ENCODE measurements at places on chromosomes 12 and 14.

GRCh38 chr14:29028973-29029582 lies 262.5 kb downstream of the FOXG1 start:
- DNase-seq, result no peak

DNA sequence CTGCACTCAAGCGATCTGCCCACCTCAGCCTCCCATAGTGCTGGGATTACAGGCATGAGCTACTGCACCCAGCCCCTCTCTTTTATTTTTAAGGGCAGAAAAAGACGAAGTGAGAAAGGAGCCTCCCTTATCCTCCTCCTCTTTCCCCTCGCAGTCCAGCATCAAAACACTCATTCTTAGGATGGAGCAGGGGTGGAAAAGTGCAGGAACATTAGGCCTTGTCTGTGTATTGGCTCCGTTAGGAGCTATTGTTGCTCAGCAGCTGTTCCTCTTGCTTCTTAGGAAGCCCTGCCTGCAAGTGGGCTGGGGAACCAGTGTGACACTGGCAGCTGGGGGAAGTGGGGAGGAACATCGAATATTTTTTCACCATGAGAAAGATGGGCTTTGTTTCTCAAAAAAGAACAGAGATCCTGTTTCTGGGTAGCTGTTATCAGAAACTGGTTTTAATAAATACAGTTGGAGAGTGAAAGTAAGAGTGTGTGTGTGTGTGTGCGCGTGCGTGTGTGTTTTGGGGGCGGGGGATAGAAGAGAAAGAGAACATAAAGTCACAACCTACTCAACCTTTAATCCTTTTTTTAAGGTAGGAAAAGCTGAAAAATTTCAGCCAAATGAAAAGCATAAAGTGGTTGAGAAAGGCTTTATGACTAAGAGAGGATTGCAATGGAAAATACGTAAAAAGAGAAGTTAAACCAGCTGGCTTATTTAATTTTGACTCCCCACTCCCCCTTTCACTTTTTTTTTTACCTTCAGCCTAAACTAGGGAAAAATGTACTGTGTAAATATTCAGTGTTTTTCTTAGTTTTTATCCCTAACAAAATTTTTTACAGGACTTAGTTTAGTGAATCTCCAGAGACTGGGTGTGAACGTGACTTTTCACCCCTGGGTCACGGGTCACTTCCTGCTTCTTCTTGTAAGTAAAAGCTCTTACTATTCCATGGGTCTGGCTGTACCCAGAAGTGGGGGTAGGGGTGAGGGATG lies 197.2 kb upstream of the PLEKHG7 start:
- DNase-seq, result peak; percentile 32

DNA sequence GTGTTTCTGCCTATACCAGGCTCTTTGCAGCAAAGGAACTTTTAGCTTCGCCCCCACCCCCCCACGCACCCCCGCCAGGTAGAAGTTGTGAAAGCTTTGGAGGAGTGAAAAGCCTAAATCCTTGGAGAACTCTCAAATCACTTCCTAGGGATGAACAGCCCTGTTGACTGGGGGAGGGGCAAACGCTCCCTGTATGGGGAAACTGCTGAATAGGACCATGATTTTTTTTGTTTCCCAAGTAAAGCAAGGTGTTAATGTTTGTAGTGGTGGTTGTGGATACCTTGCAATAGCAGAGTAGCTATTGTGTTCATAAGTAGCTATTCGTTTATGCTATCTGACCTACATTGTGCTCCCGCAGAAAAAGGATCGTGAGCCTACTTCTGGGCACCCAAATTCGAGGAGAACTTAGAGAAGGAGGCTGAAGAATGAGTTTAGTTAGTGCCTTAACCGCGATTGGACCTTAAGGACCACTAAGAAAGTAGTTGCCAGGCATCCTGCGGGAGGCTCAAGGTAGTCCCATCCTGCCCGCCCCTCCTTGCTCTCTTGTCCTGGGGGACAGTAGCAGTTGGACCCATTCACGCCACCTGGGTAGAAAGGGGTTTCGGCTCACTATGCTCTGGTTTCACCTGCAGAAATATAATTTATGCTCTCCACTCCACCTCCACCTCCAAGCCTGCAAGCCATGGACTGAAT lies 901 bp upstream of the NFKBIA start:
- DNase-seq, result no peak

GRCh38 chr14:93957751-93958566 lies 18.4 kb downstream of the ASB2 start:
- no peak for DNase-seq

- no peak for DNase-seq
Measured at GRCh38 chr12:97552410-97553121, 90.0 kb downstream of the RMST start.

DNA sequence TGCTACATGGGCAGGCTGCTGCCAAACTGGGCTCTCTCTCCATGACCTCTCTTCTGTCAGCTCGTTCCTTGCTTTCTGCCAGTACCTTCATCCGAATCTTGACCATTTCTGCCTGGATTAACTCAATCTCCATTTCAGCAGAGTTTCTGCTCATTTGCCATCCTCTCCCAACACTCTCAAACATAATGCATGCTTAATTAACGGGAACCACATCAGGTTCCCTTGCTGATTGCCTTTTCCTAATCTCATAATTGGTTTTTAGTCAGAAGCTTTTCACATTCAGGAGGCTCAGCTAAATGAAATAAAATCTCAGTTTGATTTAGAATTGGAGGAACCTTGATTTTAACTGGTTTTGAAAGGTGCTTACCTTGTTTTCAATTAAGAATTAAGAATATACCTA lies 127.3 kb downstream of the SLC5A8 start:
- no peak for DNase-seq

- DNase-seq, result peak; percentile 50
Measured at GRCh38 chr12:54390668-54391551, 6.4 kb upstream of the ZNF385A start.

DNA sequence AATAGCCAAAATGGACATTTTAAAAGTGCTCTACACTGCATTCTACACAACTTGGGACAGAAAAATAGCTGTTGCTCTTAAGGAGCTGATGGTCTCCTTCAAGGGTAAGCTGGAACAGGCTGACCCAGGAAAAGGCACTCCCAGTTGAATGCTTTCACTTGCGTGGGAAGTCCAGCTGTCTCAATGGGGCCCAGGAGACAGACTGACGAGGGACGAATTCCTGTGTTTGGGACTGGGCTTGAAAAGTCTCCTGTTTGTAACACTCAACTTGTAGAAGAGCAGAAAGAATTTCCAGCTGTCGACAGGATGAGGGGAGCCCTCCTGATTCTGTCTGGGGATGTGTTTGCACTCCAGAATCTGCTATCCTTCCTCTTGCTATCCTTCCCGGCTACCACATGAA lies 180.8 kb downstream of the ZFP36L1 start:
- no peak for DNase-seq

DNA sequence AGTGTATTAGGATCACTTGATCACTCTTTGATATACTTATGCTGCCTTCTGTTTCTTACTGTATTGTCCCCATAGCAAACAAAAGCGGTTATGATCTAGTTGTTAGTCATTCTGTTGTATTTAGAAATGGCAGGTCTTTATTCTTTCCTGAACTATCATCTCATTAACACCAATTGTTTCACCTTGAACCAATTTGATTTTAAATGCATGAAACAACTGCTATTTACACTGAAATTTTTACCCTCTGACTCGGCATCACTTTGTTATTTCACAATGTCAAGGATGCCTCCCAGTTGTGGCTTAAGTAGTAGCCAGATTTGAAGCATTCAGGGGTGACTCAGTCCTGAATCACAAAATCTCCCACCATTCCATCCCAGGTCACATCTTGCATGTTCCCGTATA lies 303.5 kb downstream of the EGLN3 start:
- no peak for DNase-seq

DNA sequence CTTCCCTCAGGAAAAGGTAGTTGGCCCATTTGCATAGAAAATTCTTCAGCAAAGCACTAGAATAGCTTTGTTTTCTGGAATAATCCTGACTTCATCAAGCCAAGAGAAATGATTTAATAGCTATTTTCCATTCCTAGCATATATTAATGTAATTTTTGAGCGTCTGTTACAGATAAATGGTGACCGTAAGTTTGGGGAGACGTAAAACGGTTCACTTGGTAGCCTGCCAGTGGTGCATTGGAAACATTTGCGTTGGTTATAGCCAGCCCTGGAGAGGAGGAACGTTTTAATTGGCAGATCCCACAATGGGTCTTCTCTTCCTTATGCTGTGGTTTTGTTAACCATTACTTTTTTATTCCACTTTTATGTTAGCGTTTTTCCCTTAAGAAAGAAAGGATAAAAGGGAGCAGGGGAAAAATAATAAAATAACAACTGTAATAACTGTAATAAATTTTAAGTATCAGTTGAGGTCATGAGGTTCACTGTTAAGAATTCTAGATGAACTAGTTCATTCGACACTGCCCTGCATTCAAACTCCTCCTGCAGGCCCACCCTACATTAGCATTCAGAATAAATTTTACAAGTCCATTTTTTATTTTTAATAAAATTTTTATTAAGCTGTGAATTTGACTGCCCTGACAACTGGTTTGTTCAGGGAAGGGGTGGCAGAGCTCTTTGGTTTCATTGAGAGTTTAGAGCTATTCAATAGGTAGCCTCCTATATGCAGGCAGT lies 300.7 kb downstream of the ERC1 start:
- no peak for DNase-seq

DNA sequence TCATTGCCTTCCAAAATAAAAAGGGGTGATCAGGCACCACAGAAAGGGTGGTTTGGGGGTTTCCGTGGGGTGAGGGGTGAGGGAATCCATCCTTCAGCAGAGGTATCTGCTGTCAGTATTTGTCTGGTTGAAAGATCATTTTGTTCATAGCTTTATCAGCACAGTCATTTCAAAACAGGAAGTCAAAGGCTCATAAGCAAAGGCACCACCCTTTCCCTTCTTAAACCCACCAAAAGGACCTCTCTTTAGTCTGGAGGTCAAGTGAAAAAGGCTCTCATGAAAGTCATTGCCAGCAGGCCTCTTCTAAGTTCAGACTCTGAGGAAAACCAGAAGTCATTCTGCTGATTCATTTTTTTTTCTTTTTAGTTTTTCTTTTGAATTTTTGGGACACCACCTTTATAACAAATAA lies 6.2 kb downstream of the CHST11 start:
- DNase-seq, result peak; percentile 54

GRCh38 chr12:113136128-113136989 lies 798 bp upstream of the RASAL1 start:
- peak; percentile 60 for DNase-seq

DNA sequence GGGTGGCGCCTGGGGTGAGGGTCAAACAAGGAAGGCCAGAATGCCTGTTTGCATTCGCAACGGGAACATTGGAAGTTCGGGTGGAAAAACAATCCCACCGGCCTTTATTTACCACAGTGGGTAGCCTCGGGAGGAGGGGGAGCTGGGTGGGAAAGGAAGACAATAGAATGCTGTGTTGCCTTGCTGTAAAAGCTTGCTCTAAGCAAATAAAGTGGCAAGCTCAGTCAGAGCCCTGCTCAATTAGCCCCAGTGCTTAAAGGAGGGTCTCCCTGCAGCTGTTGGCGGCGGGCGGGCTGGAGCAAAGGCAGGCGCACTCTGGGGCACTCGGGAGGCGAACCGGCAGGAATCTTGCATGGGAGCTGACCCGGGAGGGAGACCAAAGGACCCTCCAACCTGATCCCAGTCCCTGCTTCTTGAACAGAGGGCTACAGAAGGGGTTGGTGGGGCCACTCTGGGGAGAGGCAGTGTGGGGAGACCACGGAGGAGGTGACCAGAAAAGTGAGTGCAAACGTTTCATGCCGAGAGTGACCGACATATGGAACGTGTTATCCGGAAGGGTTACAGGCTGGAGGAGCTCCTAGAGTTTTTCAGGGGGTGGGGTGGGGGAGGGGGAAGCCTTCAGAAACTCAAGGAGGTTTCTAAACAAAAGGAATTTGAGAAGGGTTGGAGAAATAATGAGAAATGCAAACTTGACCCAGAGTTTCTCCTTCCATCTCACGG lies 48.5 kb downstream of the NTF3 start:
- no peak for DNase-seq

GRCh38 chr12:32125455-32126084 lies 18.9 kb downstream of the BICD1 start:
- DNase-seq, result no peak

DNA sequence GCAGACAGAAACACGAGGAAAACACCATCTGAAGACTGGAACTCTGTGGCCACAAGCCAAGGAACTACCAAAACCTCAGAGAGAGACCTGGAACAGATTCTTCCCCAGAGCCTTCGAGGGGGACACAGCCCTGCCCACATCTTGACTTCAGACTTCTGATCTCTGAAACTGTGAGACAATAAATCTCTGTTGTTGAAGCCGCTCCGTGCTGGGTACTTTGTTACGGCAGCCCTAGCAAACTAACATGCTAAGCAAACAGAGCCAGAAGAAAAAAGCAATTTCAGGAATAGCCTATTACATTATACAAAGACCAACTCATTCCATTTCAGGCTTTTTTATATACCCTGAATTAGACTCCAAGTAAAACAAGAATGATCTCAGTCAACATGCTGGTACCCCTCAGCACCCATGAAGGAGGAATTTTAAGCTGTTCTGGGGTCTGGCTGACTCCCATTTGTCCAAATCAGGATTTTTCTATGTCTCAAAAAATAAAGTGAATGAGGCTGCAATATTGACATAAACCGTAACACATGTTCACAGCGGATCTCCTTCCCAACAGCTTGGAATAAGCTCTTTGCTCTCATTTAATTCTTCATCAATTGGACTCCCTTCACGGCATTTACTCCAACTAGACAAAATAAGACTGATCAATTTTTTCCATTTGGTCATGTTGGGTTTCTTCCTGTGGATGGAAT lies 190.1 kb downstream of the FOXN3 start:
- no peak for DNase-seq

- DNase-seq, result no peak
Measured at GRCh38 chr12:104471336-104471735, 14.6 kb downstream of the CHST11 start.

DNA sequence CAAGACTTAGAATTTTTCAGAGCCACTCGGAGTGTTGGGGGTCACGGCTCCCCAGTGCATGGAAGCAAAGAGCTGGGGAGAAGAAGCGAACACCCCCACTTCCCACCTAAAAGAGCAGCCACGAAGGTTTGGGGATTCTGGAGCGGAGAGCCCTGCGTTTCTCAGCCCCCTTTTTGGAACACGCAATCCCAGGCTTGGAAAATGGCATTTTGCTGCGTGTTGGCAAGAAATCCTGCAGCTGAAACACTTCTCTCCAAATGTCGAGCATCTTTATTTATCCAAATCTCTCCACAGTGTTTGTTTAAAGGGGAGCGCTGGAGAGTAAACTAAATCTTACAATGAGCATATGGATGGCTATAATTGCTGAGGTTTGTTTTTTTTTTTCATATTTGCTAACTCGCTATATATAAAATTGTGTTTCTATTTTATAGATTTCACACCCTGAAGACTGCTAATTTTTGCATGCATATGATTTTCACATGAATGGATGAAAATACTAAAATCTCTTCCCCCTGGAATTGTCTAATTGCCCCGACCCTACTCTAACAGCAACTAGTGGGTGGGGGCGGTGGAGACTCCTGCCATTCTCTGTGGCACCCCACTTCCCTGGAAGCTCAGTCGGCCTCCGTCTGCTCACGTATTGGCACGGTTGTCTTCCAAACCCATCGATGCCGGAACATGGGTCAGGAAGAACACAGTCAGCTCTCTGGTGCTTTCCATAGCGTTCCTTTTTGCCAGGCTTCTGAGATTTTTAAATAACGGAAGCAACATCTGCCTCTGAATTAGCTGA lies 120.5 kb downstream of the GCH1 start:
- DNase-seq, result no peak

GRCh38 chr12:4250691-4251090 lies 22.9 kb upstream of the CCND2 start:
- DNase-seq, result no peak
